ENCODE measurements at places on chromosomes 7 and 10.

GRCh38 chr10:69874449-69874848, 72.7 kb downstream of the COL13A1 start:
- no peak overlapping the region for H3K27ac ChIP-seq
- no peaks in the 10 kb centered on the region for H3K4me1 ChIP-seq
- H3K27me3 ChIP-seq = peaks cover 5% of the 10 kb centered on the region
- DNase-seq = no peak
- no peak overlapping the region for H3K4me3 ChIP-seq

DNA sequence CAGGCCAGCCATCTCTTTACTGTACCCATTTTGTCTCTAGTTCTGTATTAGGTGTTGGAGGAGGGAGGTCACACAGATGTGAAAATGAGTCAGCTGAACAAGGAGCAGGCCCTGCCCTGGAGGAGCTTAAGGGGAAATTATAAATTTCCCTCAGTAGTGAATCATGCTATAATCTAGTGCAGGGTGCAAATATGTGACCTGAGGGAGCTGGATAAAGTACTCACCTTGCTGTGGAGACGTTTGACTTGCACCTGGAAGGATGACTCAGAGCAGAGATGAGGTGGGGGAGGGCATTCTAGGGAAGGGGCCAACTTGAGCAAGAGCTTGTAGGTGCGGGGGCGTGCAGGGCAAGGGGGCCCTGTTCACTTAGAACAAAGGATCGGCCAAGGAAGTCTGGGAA, 610.6 kb downstream of the SDK1 start:
- peaks cover 5% of the 10 kb centered on the region for H3K4me1 ChIP-seq
- H3K36me3 ChIP-seq = no peaks in the 10 kb centered on the region
- no peak overlapping the region for H3K4me3 ChIP-seq

- H3K4me3 ChIP-seq = no peak overlapping the region
- peaks cover 5% of the 10 kb centered on the region for H3K36me3 ChIP-seq
- H3K27me3 ChIP-seq = no peaks in the 10 kb centered on the region
- no peak overlapping the region for H3K27ac ChIP-seq
- no peak for DNase-seq
Observed at GRCh38 chr10:27065084-27065483, 35.2 kb downstream of the ANKRD26 start.

DNA sequence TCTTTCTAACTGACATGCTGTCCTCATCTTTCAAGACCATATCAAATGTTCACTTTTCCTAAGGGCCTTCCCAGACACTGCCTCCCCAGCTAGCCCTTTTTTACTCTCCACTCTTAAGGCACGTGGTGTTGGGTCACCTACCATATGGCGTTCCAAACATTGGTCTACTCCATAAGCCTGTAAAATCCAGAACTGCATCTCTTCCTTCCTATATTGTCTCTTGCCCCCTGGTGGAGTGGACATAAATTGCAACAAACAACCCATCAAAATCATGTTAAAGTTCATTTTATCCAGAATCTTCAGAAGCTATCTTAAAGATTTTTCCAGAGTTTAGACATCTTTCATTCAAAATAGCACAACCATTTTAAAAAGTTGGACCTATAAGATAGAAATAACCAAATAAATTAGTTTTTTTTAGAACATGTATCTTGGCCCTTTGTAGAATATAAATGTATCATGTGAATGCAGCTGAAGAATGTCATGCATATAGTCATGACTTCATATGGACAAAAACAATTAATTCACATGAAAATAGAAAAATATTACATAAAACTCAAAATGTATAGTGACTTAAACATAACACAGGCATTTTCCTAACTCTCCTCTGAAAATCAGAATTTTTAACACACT, 180.6 kb upstream of the CHRM2 start:
- no peak overlapping the region for H3K4me3 ChIP-seq
- no peak for DNase-seq
- no peak overlapping the region for H3K27ac ChIP-seq
- no peaks in the 10 kb centered on the region for H3K4me1 ChIP-seq

DNA sequence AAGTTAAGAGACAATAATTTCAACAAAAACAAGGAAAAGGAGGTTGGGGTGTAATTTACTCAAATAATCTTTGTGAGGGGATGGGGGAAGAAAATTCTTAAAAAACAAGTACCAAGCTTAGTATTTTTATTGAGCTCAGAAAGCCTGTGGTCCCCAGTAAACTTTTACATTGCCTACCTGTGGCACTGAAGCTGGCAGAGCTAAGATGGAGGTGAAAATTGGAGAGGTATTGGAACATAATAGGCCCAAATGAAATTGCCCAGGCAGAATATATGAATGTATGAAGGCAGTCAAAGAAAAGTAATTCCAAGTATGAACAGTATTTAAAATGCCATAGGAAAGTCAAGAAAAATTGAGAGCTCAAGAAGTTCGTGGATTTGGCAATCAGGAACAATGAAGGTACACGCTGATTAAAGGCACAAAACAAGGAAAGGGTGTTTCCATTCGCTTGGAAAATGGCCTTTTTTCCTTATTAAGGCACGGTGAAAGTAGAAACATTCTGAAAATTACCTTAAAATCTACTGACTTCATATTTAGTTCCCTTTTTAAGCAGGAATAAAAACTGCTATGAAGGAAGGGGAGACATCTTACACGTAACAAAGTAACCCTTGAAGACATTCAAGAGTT, 3.4 kb upstream of the KMT2E start:
- H3K4me3 ChIP-seq = peak overlapping the region; percentile 99
- H3K27me3 ChIP-seq = no peaks in the 10 kb centered on the region
- H3K36me3 ChIP-seq = peaks cover 16% of the 10 kb centered on the region
- DNase-seq = peak; percentile 37
- H3K27ac ChIP-seq = peak overlapping the region; percentile 100
